Inflammatory macrophage (primary cell): ENCODE measurements at places on chromosomes 7 and 10.

- no peak for DNase-seq
Measured at GRCh38 chr10:116536810-116537209, 8.9 kb upstream of the PNLIP start.

DNA sequence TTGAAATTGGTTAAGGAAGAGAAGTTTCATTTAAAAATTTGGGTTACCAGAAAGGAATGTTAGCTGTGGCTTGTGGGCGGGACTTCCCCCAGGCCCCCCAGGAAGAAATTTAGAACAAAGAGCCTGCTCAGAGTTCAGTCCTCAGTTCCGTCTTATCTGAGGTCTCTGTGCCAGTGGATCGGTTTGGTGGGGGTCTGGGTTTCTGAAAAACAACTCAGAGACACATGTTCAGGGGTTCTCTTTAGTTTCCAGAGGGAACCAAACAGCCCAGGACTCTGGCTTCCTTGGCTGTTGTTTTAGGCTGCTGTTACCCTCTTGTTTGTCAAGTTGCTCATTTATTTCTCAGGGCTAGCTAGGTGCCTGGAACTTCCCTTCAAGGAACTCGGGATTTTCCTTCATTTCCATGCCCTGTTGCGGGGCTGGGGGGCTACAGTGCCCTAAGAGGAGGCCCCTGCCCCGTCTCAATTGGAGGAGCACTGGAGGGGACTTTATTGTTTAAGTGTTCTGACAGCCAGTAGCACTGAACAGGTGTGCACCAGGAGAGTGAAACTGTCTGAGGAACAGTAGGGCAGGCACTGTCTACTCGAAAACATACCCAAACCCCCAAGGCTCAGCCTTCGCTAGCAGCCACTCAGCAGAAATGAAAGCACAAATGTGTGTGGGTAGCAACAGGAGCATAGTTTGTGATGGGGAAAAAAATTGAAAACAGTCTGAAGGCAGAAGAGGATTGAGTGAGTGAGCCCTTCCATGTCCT is 59.9 kb downstream of the ALOX5 start:
- no peak for DNase-seq

DNA sequence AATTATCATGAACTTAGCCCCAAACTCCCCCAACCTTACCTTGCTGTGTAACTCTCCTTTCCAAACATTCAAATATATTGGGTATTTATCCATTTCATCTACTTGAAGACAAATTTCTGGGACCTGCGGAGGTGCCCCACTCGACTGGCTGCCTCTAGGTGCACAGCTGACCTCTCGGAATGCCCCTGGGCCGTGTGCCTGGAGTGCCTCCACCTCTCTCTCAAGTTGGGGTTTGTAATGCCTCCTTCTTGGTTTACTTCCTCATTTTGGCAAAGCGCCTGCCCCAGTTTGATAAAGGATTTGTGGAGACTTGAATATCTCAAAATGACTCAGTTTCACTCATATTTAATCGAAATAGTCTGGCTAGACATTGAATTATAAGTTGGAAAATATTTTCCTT is 16.6 kb downstream of the ZNF777 start:
- DNase-seq, result no peak

GRCh38 chr10:70804421-70804808 is 11.3 kb upstream of the SGPL1 start:
- no peak for DNase-seq

DNA sequence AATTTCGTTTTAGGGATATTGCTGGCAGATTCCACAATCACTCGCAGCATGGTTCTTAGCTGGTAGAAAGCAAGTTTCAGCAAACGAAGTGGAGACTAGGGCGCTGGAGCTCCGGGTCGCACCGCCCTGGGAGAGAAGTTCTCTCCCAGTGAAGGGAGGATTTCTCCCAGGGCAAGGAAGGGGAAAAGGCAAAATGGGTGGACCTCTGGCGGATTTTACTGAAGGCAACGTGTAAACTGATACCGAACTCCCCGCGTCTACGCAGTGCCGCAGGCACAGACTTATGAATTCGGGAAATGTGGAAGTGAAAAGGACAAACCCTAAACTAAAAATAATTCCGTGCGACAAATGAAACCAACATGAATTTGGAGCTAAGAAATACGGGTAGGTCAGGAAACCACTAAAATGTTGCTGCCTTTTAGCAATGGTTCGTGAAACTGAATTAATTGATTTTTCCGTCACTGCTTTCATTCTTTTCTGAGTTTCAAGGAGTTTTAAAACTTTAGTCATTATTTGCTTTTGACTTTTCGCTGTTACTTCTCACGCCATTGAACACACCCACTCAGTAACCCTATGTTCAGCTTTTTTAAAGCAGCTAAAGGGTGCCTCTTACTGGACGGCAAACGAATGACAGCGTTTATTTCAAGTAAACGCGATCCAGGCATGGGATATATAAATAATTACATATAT is at the start of gene MYOF:
Gene MYOF, minus strand, starts transcription at position 190 of the 690 bp plus-strand sequence. Its CDS starts 140 bp downstream, at position 50.
- peak; percentile 85 for DNase-seq

DNA sequence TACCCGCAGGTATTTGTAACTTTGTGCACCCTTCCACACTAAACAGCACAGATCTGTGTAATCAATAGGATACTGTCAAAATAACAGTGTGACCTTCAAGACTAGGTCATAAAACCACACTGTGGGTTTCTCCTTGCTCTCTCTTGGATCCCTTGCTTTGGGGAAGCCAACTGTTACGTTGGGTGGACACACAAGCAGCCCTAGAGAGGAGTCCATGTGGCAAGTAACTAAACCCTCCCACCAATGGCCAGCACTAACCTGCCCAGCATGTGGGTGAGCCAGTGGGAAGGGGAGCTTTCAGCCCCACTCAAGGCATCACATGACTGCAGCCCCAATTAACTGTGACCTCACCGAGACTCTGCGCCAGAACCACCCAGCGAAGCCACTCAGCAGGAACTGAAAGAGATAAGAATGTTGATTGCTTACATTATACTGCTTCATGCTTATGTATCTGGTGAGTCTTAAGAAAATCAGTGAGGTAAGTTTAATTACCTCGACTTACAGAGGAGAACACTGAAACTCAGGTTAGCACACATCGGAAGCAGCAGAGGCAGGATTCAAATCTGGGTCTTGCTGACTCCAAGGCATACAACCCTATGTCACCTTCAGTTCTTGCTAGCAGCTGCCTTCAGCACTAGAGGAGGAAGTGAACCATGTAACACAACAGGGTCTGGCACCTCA is 9.4 kb upstream of the ZC3HAV1 start:
- peak; percentile 80 for DNase-seq

DNA sequence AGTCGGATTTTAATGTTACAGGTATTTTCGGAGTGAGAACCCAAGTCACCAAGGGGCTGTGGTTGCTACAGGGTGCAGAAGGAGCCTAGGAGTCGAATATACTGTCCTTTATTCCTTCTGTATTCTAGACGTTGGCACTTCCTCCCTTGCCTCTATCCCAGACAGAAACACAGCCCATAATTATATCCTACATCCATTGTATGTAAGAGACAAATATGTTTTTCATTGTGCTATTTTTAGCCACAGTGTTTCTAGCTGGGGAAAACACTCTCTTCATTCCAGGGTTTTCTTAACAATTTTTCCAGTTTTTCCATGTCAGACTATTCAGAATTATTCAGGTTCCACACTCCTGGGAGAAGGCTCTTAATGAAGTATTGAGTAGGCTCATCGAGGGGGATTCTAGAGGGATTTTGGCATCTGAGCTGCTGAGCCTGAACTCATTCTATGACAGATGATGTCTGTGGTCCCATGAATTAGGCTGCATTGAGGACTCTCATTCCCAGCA is 32.6 kb downstream of the KIAA1217 start:
- no peak for DNase-seq

DNA sequence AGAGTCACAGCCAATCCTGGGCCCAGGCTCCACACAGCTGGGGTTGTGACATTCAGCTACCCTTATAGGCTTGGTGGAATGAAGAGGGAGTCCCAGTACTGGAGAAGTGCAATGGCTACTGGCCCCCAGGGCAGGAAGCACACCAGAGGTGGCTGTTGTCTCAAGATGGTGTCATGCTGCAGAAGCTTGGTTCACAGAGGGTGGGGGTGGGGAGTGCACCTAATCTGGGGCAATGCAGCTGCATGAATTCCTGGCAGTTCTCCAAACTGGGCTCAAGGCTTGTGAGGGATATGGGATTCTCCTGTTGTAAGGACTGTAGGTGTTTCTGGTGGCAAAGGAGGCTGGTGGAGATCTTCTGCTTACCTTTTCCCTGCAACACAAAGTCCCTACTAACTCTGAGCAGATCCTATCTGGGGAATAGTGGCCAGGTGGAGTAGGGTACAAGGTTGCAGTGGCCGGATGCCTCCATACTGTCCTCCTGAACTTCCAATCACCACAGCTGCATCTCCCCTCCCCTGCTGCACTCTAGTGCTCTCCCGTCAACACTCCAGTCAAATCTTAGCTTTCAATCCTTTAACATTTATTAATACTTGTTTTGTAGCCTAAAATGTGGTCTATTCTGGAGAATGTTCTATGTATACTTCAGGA is 27.4 kb upstream of the PLA2G12B start:
- DNase-seq, result no peak

DNA sequence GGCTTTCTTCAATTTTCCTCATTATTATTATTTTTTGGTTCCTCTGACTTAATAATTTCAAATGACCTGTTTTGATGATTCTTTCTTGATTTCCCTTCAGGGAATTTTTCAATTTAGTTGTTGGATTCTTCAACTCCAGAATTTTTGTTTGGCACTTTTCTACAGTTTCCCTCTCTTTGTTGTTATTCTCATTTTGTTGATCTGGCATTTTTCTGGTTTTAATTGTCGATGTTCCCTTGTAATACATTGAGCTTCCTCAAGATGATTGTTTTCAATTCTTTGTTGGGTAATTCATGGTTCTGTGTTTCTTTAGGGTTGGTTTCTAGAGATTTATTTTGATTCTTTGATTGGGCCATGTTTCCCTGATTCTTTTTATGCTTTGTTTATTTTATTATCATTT is 67.8 kb upstream of the DNAJC1 start:
- DNase-seq, result no peak

DNA sequence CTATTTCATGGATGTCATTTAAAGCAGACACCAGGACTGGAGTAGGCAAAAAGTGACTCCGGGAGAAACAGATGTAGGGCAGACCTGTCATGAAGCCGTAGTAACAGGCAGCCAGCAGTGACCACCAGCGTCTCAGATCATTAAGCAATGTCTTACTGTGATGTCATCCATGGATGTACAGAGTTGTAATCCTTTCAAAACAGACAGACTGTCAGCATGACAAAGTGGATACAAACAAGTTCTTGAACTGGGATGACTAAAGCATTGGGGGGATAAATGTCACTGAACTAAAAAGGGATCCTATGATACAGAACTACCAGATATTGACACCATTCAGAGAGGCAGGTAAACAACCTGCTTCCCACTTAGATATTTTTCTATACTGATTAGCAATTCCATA is 675.5 kb downstream of the PARD3 start:
- no peak for DNase-seq
